CD4-positive, alpha-beta T cell treated with Interleukin-2 at 100 ng/mL for 4 hours (primary cell): ENCODE measurements at places on chromosomes 2 and 18.

DNA sequence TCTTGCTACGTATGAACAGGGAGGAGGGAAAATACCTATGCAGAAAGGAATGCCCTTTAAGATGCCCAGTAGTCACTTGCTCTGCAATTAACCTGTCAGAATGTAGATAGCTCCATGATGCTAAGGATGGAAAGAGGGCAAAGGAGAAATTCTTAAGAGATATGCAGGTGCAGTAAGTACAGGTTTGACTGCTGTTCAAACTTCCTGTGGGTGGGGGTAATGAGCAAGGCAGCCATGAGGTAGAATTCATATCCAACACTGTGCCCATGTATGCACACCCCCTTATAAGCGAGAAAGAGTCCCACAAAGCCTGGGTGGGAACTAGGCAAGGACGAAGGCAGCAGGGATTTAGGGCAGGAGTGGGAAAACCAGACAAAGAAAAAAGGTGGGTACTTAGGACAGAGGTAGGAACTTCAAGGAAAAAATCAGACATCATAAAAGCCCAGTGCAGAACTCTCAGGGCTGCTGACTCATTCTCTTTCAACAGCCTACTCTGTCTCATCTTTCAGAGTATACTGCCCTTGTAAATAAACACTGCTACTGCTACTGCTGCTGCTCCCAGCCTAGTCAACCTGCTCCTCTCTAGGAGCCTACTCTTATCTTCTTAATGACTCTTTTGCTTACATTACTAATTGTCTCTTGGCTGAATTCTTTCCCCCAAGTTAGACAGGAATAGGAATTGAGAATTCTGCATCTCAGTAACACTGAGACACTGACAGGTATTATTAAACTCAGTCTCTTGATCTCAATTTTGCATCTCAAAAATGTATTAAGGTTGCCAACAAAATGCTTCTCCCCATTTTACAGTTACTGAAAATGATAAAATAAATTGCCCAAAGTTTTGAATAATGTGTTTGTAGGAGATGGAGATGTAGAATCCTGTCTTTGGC, 189.0 kb downstream of the PTH2R start:
- DNase-seq: no peak

DNA sequence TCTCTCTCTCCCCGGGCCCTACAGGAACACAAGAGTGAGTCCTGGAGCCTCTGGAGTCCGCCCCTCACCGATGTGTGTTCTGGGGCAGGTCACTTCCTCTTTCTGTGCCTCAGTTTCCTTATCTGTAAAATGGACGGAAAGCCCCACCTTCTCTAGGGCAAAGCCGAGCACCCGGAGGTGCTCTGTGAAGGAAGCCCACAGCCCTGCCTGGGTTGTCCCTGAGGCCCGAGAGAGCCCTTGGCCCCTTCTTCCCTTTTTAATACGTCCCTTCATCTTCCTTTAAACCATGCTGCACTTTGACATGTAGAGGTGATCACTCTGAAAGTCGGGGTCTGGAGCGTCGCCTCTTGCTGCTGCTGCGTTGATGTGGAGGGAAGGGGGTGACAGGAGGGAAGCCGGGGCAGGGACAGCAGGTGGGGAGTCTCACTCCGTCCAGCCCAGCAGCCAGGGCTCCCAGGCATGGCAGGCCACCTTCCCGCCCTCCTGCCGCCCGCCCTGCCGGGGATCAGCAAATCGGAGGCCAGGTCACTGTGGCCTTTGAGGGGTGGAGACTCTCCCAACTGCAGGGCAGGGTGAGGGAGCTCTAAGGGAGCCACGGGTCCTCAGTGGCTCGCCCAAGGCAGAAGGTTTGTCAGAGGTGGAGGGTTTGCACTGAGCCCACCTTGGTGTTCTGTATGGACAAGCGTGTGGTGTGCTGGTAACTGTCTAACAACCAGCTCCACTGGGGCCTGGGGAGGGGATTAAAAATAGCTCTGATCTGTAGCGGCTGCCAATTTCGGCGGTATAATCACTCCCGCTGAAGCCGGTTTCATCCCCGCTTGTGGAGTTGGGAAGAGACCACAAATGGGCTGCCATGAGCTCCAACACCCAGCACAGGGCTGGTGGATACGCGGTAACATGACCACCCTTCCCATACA, 135.9 kb upstream of the ID2 start:
- no peak for DNase-seq

- DNase-seq: no peak
These were observed 422.7 kb downstream of the FBXO15 start for GRCh38 chr18:73724958-73725357.

GRCh38 chr2:212157012-212157411, 381.6 kb downstream of the ERBB4 start:
- no peak for DNase-seq

GRCh38 chr18:59272891-59273758, at the start of gene RAX:
RAX (minus strand) TSS chr18:59273454; CDS start chr18:59273206, 248 bp downstream.
- no peak for DNase-seq

DNA sequence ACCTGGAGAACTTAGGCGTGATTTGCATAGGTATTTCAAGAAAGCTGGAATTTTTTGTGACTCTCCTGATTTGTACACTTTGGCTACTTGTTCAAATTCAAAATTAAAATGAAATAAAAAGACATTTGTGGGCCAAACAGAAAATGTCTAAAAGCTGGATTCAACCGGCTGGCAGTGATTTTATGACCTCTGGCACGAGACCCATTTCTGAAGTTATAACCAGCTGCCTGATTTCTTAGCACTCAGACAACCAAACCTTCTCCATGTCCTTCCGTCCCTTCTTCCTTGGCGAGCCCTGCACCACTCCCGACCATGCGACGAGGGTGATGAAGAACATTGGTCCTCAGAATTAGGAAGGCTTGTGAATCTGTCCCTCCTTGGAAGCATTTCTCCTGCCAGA, 19.7 kb downstream of the PKDCC start:
- no peak for DNase-seq

GRCh38 chr2:184444217-184444616, 154.1 kb upstream of the ZNF804A start:
- DNase-seq: no peak

DNA sequence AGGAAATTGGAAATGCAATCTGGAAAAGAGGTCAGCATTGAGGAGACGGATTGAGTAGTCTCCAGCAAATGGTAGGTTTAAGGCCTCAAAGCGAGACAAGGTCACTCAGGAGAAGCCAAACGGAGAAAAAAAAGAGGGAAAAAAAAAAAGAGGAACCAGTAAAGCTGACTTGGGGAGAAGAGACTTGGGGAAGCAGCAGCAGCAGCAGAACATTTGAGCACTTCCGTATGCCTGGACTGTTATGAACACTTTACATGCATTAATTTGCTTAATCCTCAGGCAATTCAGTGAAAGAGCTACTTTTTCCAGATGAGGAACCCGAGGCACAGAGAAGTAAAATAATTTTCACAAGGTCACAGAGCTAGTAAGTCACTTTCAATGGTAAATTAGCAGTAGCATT, 81.3 kb downstream of the OSBPL6 start:
- no peak for DNase-seq

DNA sequence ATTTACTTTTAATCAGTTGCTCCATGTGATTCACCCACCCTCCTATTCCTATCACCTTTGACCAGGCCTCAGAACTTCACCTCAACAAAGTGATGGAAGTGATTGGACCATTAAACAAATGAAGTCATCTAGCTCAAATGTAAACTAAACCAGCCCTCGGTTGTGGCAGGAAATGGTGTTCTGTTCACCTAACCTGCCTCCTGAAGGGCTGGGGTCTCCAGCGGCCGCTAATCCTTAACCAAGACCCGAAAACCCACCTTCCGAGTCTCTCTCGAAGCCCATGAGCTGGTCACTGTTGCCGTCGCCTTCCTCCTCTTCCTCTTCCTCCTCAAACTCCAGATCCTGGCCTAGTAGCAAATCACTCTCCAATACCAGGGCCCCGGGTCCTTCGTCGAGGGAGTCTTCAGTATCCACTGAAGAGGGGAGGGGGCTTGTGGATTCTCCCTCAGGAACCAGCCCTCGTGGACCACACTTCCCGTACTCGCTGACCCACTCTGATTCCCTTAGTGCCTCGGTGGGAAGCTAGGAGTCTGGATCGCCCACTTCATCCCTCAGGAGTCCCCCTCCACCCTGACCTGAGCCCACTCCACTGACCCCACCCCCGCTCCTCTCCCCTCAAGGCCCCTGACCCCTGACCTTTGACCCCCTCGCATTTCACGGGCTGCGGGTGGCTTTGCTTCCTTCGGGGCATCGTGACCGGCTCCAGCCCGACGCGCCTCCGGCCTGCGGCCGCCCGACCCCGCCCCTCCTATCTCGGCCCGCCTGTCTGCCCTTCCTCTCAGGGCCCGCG, 503 bp downstream of the ZNF513 start:
- DNase-seq: peak; percentile 32
